ENCODE measurements at places on chromosomes 4 and X. TPM values are rescaled to one million over a fixed set of nuclear protein-coding genes. Genes with fewer than 3 reads are reported as not detected.

GRCh38 chrX:21738950-21739287 lies 19.0 kb downstream of the SMPX start:
- no peak for DNase-seq

Gene HMX1
- total RNA-seq = not detected

Gene XPNPEP2
- total RNA-seq = 26.4 TPM

DNA sequence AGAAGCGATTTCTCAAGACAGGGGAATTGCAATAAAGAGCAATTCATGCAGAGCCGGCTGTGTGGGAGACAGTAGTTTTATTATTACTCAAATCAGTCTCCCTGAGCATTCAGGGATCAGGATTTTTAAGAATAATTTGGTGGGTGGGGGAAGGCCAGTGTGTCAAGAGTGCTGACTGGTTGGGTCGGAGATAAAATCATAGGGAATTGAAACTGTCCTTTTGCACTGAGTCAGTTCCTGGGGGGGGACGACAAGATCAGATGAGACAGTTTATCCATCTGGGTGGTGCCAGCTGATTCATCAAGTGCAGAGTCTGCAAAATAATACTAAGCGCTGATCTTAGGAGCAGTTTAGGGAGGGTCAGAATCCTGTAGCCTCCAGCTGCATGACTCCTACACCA lies 502.4 kb downstream of the NLGN4X start:
- DNase-seq = no peak

DNA sequence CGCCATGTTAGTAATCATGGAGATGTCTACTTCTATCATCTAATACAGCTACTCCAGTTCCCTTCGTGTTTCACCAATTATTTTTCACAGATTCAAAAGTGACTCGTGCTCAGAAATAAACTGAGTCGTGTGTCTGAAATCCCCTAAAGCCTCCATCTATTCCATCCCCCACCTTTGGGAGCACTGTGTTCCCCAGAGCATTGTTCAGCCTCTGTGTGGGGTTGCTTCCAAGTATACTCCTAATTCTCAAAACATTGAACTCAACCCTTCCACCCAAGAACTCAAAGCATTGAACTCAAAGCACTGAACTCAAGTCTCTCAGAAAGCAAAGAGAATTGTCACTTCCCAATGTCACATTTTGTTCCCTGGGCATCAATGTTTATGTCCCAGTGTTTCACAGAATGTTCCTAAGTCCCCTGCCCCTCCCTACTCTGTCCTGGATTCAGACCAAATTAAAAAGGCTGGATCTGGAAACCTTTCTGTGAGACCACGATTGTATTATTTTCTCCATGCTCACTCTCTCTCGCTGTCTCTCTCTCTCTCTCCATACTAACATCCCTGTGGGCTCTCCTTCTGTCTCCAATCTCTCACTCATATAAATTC lies 138.5 kb upstream of the QRFPR start:
- no peak for DNase-seq

GRCh38 chr4:138301536-138301935 lies 59.4 kb upstream of the SLC7A11 start:
- DNase-seq = no peak

- peak; percentile 25 for DNase-seq
These were observed at the start of gene HHIP for GRCh38 chr4:144645631-144646522. Gene HHIP, plus strand, starts transcription at chr4:144646156. Its CDS starts 520 bp downstream, at chr4:144646676.

GRCh38 chr4:26647523-26648224 lies 63.8 kb downstream of the TBC1D19 start:
- no peak for DNase-seq

DNA sequence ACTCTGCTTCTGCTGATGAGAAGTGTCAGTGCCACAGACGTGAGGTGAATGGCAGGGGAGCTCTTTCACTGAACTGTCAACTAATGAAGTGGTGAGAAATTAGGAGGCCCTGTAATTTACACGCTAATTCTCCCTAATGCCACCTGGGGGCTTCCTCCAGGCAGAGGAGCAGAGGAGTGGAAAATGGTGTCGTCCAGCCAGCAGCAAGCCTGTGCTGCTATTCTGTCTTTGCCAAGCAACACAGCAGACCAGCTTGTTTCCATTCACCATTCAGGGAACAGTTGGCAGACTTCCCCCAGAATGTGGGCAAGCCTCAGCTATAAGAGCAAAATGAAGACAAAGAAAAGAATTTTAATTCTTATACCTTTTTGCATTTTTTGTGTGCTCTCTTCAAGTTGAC lies 245.2 kb upstream of the TET2 start:
- DNase-seq = no peak

DNA sequence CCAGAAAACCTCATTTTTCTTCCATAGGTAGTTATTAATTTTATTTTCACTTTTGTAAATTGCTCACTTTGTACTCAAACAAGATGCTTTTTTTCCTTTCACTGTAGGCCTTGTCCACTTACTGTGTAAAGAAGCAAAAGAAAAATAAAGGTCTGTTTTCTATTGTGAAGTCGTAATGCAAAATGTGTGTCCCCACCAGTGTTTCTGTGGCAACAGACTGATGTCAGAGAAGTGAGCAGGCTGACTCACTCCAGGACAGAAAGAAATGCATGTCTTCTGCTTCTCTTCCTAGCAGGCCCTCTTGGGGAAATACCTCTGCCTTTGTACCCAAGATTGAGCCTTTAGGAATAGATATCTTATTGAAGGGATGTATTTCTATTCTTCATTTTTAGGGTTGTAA lies 30.3 kb downstream of the INPP4B start:
- no peak for DNase-seq

- no peak for DNase-seq
These were observed 176.3 kb downstream of the ENOX2 start for GRCh38 chrX:130726661-130727060.

Gene TMPRSS11B
- total RNA-seq = not detected

DNA sequence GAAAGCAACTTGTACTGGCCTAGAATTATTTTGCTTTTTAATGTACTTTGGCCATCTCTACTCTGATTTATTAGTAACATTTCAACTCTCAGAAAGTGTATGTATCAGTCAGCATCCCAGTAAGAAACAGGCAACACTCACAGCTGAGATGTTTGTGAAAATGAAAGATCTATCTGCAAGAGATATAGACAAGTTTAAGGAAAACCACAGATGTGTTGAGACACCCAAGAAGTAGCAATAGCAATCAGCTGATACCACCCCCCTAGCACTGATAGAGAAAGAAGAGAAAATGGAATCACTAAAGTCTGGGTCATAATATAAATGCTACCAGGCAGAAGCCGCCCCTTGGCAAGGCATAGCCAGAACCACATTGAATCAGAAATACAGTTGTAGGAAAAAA lies 372.0 kb downstream of the ARAP2 start:
- DNase-seq = no peak

Gene LRIT3
- not detected for total RNA-seq

DNA sequence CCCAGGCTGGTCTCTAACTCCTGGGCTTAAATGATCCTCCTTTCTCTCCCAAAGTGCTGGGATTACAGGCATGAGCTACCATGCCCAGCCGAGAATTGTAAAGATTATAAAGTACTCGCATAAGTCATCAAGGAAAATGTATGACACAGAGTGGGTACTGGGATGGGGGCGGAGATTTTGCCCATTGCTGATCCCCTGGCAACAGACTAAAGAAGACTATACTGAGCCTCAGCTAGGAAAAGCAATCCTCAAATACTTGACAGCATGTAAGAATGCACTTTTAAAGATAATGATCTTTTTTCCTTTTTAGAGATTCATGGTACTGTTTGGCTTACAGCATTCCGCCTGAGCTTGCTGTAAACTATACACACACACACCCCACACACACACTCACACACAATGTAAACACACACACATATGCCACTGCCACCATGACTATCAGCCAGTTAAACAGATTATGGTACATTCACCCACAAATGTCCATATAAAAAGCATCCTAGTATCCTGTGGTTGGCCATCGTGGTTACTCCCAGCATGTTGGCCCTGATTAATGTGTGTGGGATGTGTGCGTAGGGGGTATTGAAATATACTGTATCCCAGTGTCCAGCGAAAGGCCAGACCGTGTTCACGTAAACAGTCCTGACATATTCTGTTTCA lies 113.0 kb downstream of the AMELX start:
- no peak for DNase-seq

DNA sequence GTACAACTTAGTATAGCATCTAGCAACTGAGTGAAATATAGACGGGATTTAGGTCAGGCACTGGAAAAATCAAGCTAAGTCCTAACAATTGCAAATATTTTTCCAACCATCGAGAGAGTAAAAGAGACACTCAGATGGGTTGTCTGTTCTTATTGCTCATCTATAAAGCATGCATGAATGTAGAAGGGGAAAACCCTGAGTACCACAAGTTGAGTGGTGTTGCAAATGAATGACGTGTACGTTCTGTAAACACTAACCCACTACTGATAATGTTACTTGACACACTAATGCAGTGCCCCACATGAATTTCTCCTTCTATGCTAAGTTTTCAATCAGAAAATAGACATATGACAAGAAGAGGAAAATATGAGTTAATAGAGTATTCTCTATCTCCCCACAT lies 211.2 kb downstream of the COX18 start:
- no peak for DNase-seq

GRCh38 chr4:144176476-144176875 lies 36.0 kb upstream of the GYPA start:
- DNase-seq = no peak

- DNase-seq = peak; percentile 57
These were observed 670.3 kb upstream of the FAM241A start for GRCh38 chr4:111475001-111475400.

- DNase-seq = no peak
These were observed 954.0 kb upstream of the TENM3 start for GRCh38 chr4:181289198-181289597.

Gene DDIT4L
- 2.0 TPM for total RNA-seq

- DNase-seq = peak; percentile 62
These were observed 58.0 kb upstream of the DDX3X start for GRCh38 chrX:41275661-41276609.

GRCh38 chr4:22201256-22201655 lies 252.7 kb upstream of the KCNIP4 start:
- DNase-seq = no peak

Gene USP17L22
- total RNA-seq = not detected

- peak; percentile 30 for DNase-seq
These were observed 15.8 kb upstream of the GRIA2 start for GRCh38 chr4:157204634-157205244.

DNA sequence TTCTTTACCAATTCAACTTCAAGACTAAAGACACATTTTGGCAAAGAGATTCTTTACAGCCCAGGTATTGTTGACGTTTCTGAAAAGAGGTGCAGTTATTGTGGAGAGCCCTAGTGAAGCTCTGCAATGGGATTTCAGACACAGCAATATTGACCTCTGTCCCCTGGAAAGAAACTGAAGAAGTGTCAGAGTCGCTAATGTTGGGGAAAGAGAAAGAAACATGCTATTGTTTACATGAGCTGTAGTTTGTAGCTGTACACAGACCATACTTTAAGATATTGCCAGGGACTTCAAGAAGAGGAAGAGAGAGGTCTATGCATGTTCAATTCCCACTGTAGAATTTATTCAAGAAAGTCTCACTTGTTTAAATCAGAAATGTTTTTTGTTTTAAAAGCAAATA lies 497.3 kb upstream of the BOD1L1 start:
- no peak for DNase-seq

Gene SLC10A6
- total RNA-seq = not detected

- no peak for DNase-seq
These were observed 23.9 kb downstream of the STIM2 start for GRCh38 chr4:26884486-26884988.

Gene LDB2
- total RNA-seq = 8.6 TPM

DNA sequence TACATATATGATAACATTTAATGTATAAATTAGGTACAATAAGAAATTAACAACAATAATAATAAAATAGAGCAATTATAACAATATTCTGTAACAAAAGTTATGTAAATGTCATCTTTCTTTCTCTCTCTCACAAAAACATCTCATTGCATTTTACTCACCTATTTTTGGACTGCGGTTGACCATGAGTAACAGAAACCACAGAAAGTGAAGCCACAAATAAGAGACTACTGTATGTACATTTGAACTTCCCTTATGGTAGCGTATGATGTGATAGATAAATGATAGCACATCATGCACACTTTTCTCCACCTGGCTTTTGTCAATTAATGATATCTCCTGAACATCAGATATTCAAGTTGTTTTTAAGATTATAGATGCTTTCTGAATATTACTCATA lies 80.5 kb downstream of the HNRNPD start:
- no peak for DNase-seq

Gene CXCR3
- not detected for total RNA-seq

GRCh38 chr4:122038896-122039295 lies 87.0 kb upstream of the TRPC3 start:
- DNase-seq = no peak

GRCh38 chrX:129649268-129650182 lies 5.2 kb downstream of the APLN start:
- no peak for DNase-seq

GRCh38 chrX:97529536-97530200 lies 646.0 kb downstream of the RPA4 start:
- no peak for DNase-seq

Gene ALB
- 0.64 TPM for total RNA-seq

GRCh38 chr4:177413656-177414055 lies 28.6 kb downstream of the AGA start:
- DNase-seq = no peak

DNA sequence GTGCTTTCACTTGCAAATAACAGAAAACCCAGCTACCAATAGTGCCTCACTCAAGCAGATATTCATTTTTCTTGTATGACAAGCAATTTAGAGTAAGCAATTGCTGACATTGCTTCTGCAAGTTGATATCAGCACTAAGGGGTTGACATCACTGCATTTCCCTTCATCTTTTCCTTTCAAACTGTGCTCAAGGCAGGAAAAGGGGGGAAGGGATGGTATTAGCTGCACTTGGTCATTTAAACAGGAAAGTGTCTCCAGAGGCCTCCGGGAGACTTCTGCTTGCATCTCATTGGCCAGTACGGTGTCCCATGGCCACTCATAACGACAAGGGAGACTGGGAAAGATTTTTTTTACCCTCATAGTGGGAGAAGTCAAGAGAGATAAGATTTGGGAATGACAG lies 65.5 kb upstream of the FGG start:
- no peak for DNase-seq

Gene FLNA
- 1,870 TPM for total RNA-seq
